ENCODE measurements at places on chromosomes 6 and 20.

DNA sequence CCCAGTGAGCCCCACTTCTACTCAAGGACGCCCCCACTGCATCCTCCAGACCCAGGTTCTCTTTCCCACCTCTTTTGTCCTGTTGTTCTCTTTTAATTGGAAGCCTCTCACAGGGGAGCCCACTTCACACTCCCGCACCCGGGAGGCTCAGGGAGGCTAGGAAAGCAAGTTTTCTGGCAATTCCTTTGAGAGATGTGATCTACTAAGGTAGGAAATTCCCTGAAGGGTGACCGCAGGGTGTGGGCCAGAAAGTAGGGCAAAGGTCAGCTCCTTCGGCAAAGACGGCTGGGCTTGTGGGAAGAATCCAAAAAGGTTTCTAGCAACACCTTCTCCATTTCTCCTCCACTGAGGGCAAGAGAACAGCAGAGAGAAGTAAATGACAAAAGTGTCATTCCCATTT, 98.1 kb upstream of the PTPN1 start:
- no peak for DNase-seq

DNA sequence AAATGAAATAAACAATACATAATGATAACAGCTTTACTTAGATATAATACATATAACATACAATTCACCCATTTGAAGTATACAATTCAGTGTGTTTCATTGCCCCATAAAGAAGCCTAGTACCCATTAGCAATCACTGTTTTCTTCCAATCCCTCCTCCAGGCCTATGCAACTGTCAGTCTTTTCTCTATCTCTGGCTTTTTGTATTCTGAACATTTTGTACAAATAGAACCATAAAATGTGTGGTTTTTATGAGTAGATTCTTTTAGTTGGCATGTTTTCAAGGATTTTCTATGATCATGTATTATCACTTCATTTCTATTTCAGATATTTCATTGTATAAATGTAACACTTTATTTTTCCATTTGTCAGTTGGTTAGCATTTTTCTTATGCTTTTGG, 54.6 kb upstream of the MYO6 start:
- DNase-seq, result no peak

DNA sequence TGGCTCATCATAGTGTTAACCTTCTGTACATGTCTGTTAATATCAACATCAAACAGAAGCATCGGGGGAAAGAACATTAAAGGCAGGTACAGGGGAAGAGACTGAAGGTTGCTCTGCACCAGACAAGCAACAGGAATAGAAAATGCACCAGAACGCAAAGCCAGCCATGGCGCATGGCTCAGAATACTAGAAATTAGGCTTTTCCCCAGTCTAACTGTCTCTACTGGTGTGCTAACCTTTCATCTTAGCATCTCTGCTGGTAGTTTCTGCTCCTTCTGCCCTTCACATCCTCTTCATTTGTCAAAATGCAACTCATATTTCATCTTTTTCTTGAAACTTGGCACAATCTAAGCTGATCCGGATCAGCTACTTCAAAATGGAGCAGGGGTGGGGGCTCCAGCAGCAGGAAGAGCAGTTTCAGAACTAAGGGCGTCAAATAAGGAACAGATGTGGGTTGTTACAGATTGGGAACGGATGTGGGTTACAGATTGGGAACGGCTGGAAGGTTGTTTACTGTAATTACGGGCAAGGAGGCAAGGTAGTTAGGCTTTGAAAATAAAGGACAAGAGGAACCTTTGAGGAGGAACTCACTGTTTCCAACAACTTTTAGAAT, 13.1 kb upstream of the RNASET2 start:
- peak; percentile 31 for DNase-seq

- no peak for DNase-seq
Observed at GRCh38 chr6:33428224-33428965, 8.5 kb downstream of the SYNGAP1 start.

- DNase-seq, result no peak
Observed at GRCh38 chr6:130903007-130903406, 75.8 kb downstream of the SMLR1 start.

GRCh38 chr6:21804941-21805610, 211.5 kb downstream of the SOX4 start:
- peak; percentile 57 for DNase-seq

DNA sequence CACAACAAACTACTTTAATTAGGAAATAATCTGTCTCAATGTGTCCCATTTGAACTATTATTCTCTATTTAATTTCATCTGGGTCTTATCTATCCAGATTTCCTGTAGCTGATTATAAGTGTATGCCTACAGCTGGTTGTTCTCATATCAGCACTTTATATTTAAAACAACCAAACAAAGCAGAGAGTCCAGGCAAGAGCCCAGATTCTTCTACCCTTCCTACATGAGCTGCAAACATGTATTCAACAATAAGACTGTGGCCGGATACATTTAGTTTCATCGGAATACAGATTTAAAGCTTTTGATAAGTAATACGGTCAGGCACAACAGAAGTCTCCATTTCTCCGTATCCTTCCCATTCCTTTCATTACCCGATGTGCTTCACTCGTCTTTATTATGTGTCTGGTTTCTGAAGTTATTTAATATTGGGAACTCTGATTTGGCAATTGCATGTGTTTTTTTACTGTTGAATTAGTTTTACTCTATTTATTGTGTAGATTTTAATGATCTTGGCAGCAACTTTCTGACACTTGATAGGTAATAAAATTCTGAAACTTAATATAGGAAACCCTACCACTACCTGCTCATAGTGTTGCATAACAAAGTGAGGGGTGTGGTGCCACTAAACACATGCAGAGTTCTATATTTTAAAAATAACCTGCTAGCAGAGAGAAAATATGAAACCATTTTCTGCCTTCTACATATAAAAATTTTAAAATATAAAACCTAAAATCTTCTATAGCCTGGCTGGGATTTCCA, 653.5 kb upstream of the PTCHD4 start:
- no peak for DNase-seq

All from fibroblast of skin of abdomen (primary cell).